ENCODE measurements at places on chromosomes 3 and 15. TPM values are rescaled to one million over a fixed set of nuclear protein-coding genes. Genes with fewer than 3 reads are reported as not detected.

DNA sequence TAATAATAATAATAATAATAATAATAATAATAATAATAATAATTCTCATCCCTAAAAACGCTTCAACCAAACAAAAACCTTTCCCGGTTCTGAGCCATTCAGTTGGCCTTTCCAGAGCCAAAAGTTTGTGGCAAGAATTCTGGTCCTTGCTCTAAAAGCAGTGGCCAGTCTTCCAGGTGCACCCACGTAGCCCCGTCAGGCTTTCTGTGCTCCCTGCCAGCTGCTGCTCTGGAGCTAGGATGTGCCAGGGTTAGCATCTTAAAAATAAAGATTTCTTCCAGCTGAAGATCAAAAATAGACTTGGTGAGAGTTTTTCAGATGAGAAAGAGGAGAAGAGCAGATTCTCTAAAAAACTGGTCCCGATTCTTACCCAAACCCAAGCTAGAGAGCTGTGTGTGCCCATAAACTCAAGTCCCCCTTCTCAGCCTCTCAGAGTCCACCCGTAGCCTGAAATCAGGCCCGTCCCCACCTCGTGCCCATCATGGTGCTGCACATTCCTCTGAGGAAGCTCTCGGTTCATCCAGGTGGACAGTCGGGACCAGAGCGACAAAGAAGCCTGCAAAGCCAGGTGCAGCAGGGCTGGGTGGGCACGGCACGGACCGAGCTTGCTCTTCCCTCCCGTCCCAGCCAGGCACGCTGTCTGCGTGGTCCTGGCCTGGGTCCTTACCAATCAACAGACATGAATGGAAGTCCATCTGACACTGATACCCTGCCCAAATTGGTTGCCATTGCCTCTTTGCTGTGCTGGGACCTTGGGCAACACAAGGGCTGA lies 155.6 kb downstream of the LRRC28 start:
- no peak for DNase-seq
- H3K27ac ChIP-seq = no peak overlapping the region
- H3K36me3 ChIP-seq = no peaks in the 10 kb centered on the region
- no peaks in the 10 kb centered on the region for H3K27me3 ChIP-seq
- no peak overlapping the region for H3K4me3 ChIP-seq

The FSTL1 gene
- 54.4 TPM for polyA plus RNA-seq

DNA sequence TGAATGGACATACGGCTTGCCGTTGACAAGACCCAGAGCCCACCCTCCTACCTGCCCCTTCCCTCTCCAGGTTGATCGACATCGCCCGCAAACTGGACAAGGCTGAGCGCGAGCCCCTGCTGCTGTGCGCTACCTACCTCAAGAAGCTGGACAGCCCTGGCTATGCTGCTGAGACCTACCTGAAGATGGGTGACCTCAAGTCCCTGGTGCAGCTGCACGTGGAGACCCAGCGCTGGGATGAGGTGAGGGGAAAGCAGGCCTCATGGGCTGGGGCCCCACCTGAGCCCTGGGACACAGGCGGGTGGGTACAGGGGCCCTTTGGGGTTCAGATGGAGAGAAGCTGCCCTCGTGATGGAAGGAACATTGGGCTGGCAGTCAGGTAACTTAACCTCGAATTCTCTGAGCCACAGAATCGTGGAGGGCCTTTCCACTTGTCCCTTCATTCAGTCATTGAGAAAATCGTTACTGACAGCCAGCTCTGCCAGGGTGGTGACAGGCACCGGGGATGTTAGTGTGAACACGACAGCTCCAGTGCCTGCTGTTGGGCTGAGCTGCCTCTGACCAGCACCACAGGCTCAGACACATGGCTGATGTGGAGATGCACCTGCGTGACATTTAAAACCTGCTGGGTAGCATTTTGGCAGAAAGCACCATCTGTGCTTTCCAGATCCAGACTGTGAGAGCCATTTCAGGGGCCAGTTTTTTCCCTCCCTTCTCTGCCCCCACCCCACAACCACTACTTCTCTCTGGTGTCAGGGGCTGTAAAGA lies 25.6 kb upstream of the RHO start:
- H3K27me3 ChIP-seq = no peaks in the 10 kb centered on the region
- H3K27ac ChIP-seq = no peak overlapping the region
- peaks cover 20% of the 10 kb centered on the region for H3K4me1 ChIP-seq
- H3K36me3 ChIP-seq = no peaks in the 10 kb centered on the region
- no peak overlapping the region for H3K4me3 ChIP-seq

- no peaks in the 10 kb centered on the region for H3K27me3 ChIP-seq
- no peak overlapping the region for H3K4me3 ChIP-seq
- no peak for DNase-seq
- H3K4me1 ChIP-seq = peaks cover 17% of the 10 kb centered on the region
- no peaks in the 10 kb centered on the region for H3K36me3 ChIP-seq
These were observed 15.9 kb upstream of the SMAD3 start for GRCh38 chr15:67049351-67050044.

The GABRB3 gene
- 0.44 TPM for polyA plus RNA-seq

GRCh38 chr15:63553388-63553791 lies 43.8 kb upstream of the FBXL22 start:
- DNase-seq = no peak
- H3K27ac ChIP-seq = no peak overlapping the region
- peaks cover 30% of the 10 kb centered on the region for H3K36me3 ChIP-seq
- no peaks in the 10 kb centered on the region for H3K27me3 ChIP-seq
- peaks cover 34% of the 10 kb centered on the region for H3K4me1 ChIP-seq

DNA sequence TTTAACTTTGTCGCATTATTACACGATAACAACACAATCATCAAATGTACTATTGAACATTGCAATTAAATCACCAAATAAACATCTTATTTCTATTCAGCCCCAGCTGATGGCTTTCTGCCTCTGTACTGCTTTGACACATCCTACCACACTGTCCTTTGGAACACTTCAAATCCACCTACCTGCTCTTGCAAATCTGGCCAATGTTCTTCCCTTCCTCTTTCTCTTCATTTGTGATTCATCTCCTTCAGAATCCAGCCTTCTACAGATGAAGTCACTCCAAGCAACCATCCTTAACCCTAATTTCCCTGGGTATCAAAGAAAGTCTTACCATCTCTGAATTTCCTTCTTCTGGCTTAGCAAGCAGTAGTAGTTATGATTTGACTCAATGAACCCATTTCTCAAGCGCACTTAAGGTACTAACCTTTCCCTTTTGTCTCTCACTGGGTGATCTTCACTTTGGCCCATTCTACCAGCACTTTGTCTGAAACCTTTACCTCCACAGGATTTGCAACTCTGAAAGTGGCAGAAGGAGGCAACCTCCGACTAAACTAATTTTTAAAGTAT lies 502.9 kb downstream of the FOXP1 start:
- H3K27me3 ChIP-seq = no peaks in the 10 kb centered on the region
- peaks cover 2% of the 10 kb centered on the region for H3K4me1 ChIP-seq
- H3K36me3 ChIP-seq = no peaks in the 10 kb centered on the region
- H3K27ac ChIP-seq = no peak overlapping the region
- no peak overlapping the region for H3K4me3 ChIP-seq

DNA sequence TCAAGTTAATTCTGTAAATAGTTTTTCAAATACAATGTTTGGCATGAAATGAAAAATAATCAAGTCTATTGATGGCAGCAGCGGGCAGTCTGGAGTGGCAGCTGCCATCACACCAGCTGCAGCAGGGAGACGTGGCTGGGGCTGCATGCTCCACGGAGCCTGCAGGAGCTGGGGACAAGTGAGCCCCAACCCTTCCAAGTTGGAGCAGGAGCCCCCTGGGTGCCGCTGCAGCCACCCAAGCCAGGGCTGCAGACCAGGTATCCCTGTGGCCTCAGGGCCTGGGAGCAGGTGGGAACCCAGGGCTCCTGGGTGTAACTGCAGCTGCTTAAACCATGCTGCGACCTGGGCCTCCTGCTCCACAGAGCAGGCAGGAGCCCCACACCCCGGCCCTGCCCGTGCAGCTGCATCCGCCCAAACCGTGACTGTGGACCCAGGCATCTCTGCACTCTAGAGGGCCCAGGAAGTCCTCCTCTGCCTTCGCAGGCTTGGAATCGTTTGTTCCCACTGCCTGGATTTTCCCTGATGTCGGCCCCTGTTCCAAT lies 257.4 kb downstream of the PLOD2 start:
- no peaks in the 10 kb centered on the region for H3K4me1 ChIP-seq
- DNase-seq = no peak
- no peak overlapping the region for H3K27ac ChIP-seq
- H3K36me3 ChIP-seq = no peaks in the 10 kb centered on the region

The CMTM8 gene
- polyA plus RNA-seq = 8.4 TPM

The LCTL gene
- not detected for polyA plus RNA-seq

- DNase-seq = no peak
- H3K4me3 ChIP-seq = no peak overlapping the region
- H3K27me3 ChIP-seq = no peaks in the 10 kb centered on the region
- no peaks in the 10 kb centered on the region for H3K36me3 ChIP-seq
- peaks cover 4% of the 10 kb centered on the region for H3K4me1 ChIP-seq
These were observed 1025.3 kb downstream of the ROBO1 start for GRCh38 chr3:78742491-78742890.

- H3K27me3 ChIP-seq = no peaks in the 10 kb centered on the region
- H3K36me3 ChIP-seq = no peaks in the 10 kb centered on the region
- H3K4me1 ChIP-seq = peaks cover 82% of the 10 kb centered on the region
- peak overlapping the region; percentile 92 for H3K27ac ChIP-seq
These were observed 17.4 kb downstream of the LRIG1 start for GRCh38 chr3:66483409-66483906.

The ALDH1A2 gene
- polyA plus RNA-seq = 2.3 TPM

The CNTN3 gene
- polyA plus RNA-seq = 5.9 TPM

GRCh38 chr3:113834983-113835382 lies 3.6 kb upstream of the GRAMD1C start:
- no peak overlapping the region for H3K27ac ChIP-seq
- DNase-seq = no peak
- H3K36me3 ChIP-seq = no peaks in the 10 kb centered on the region
- no peak overlapping the region for H3K4me3 ChIP-seq
- H3K27me3 ChIP-seq = no peaks in the 10 kb centered on the region

GRCh38 chr3:147960786-147961185 lies 551.6 kb downstream of the ZIC1 start:
- H3K36me3 ChIP-seq = no peaks in the 10 kb centered on the region
- H3K4me1 ChIP-seq = no peaks in the 10 kb centered on the region
- DNase-seq = no peak
- no peaks in the 10 kb centered on the region for H3K27me3 ChIP-seq
- no peak overlapping the region for H3K4me3 ChIP-seq
- H3K27ac ChIP-seq = no peak overlapping the region

The FOXL2NB gene
- polyA plus RNA-seq = 0.01 TPM

The IMPDH2 gene
- polyA plus RNA-seq = 105 TPM

GRCh38 chr3:43062040-43062563 lies 43.8 kb downstream of the POMGNT2 start:
- H3K36me3 ChIP-seq = no peaks in the 10 kb centered on the region
- DNase-seq = no peak
- H3K27me3 ChIP-seq = no peaks in the 10 kb centered on the region
- H3K4me1 ChIP-seq = no peaks in the 10 kb centered on the region
- no peak overlapping the region for H3K27ac ChIP-seq

The NPHP3 gene
- polyA plus RNA-seq = 3.8 TPM

DNA sequence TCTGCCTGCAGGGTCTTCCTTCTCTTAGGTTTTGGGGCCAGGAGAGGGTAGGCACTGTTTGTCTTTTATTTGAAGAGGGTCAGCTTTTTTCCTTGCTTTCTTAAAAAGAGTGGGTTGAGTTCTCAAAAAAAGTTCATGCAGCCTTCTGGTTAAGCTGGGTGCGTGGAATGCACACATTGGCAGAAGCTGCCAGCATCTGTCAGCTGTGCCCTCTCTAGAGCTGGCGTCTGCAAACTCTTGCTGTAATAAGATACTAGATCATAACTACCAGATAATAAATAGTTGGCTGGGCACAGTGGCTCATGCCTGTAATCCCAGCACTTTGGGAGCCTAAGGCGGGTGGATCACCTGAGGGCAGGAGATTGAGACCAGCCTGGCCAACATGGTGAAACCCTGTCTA lies 373.4 kb downstream of the OCA2 start:
- no peak overlapping the region for H3K4me3 ChIP-seq
- no peaks in the 10 kb centered on the region for H3K27me3 ChIP-seq
- no peaks in the 10 kb centered on the region for H3K4me1 ChIP-seq
- DNase-seq = no peak

The SLC24A5 gene
- not detected for polyA plus RNA-seq

DNA sequence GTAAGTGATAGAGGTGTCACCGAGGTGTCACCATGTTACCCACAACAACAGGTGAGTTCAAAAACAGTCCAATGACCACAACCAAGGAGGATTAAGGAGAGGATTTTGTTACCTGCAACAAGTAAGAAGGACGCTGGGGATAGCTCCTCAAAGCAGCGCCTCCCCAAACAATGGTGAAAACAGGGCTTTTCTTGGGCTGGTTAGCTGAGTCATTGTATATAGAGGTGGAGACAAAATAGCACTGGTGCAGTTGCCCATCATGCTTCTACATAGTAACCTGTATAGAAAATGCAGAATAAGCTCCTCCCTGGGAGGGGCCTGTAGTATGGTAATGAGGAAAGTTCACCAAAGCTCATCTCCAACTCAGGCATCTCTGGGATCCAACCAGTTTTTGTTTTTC lies 116.9 kb upstream of the EIF1B start:
- no peak for DNase-seq
- H3K4me3 ChIP-seq = no peak overlapping the region
- no peak overlapping the region for H3K27ac ChIP-seq
- no peaks in the 10 kb centered on the region for H3K36me3 ChIP-seq

GRCh38 chr3:40055361-40055760 lies 246.0 kb downstream of the MYRIP start:
- no peaks in the 10 kb centered on the region for H3K4me1 ChIP-seq
- H3K27me3 ChIP-seq = no peaks in the 10 kb centered on the region
- H3K27ac ChIP-seq = no peak overlapping the region
- DNase-seq = no peak

DNA sequence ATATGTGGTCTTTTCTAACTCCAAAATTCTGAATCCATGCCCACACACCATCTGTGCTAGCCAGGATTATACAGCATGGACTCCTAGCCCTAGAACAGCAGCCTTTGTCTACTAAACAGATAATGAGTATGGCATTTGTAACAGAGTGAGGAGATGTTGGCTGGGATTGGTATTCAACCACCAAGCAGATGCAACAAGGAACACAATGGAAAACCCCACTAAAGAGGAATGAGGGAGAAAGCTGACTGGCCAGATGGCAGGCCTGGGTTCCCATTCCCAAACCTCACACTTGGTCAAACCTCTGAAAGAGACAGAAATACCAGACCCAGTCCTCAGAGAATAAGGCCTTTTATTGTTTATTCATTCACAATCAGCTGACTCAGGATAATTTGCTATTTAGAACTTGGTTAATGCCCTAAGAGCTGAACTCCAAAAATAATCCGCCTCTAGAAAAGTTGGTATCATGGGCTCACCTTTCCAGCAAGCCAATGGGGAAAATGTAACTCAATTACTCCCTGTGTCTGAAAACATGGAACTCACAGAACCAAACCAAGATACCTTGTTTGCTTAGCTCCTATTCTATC lies 145.6 kb downstream of the LRRC3B start:
- no peaks in the 10 kb centered on the region for H3K36me3 ChIP-seq
- DNase-seq = no peak
- H3K27ac ChIP-seq = no peak overlapping the region
- H3K4me3 ChIP-seq = no peak overlapping the region

The TEX55 gene
- polyA plus RNA-seq = not detected

The ADAMTS7 gene
- 47.0 TPM for polyA plus RNA-seq

The PGBD4 gene
- 0.39 TPM for polyA plus RNA-seq

- DNase-seq = no peak
- H3K4me1 ChIP-seq = no peaks in the 10 kb centered on the region
- no peak overlapping the region for H3K27ac ChIP-seq
- H3K36me3 ChIP-seq = no peaks in the 10 kb centered on the region
- no peak overlapping the region for H3K4me3 ChIP-seq
These were observed 132.1 kb upstream of the SATB1 start for GRCh38 chr3:18557216-18557615.
